ENCODE measurements at places on chromosomes 5 and 9. TPM values are rescaled to one million over a fixed set of nuclear protein-coding genes. Genes with fewer than 3 reads are reported as not detected.

GRCh38 chr9:74366111-74366510 lies 131.0 kb upstream of the RORB start:
- no peak for DNase-seq

DNA sequence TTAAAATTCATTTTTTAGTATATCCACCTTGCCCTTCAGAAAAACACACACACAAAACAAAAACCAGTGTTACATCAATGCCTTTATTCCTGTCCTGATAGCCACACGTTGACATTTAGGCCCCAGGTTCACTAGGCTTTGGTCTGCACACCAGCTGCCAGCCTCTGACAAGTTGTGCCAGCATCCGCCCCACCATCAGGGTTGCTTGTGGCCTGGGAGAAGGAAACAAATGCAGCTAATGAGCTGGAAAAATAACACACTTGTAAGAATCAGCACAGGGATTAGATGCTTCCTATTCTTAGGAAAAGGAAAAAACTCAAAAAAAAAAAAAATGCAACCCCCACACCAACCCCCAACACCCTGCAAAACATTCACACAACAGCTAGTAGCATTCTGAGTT lies 404.0 kb upstream of the GRIA1 start:
- DNase-seq, result no peak

DNA sequence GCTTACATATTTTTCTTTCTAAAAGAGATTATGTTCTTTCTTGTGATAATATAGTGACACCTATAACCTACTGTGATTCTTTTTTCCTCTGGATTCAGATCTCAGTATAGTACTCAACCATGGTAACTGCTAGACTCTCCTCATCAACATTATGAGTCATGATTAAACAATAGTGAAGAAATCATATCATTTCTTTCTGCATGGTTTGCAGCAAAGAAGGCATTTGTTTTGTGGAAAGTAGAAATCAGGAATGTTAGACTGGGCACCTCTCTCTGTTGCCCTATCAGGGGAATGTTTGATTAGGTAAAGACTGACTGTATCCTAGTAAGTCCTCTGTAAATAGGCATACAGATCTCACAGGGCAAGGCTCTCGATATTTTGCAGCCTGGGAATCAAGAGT lies 25.6 kb upstream of the SMC2 start:
- DNase-seq, result no peak

The SLC34A1 gene
- not detected for total RNA-seq

The TUBB4B gene
- total RNA-seq, result 93.8 TPM

- DNase-seq, result no peak
Observed at GRCh38 chr5:178304761-178305645, 72.4 kb upstream of the PHYKPL start.

All from CD4-positive, alpha-beta T cell (primary cell).